ENCODE measurements at places on chromosomes 7 and 10.

GRCh38 chr7:27899601-27900000 lies 159.6 kb downstream of the TAX1BP1 start:
- no peak for DNase-seq

- DNase-seq, result no peak
These were observed 79.2 kb downstream of the NRF1 start for GRCh38 chr7:129690701-129691100.

- DNase-seq, result no peak
These were observed 205.4 kb upstream of the VSTM2A start for GRCh38 chr7:54336800-54337199.

DNA sequence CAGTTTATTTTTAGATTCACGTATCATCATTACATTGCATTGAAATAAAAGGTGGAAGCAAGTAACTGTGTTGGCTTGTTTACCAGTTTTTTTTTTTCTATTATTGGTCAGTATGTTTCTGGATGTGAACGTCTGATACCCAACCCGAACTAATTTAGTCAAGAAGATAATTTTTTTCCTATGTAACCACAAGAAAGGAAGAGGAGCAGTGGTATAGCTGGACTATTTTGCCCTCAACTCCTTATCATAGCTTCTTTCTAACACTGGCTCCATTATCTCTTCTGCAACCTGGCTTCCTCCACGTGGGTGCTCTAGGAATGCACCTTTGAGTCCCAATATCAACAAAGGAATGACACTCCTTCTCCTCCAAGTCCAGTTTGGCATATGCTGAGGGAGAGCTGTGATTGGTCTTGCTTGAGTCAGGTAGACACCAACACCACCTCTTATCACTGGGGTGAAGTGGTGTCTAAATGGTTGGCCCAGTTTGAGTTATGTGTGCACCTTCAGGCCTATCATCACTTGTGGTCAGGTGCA lies 29.4 kb downstream of the OR9A2 start:
- DNase-seq, result no peak

- DNase-seq, result no peak
These were observed 19.6 kb downstream of the WASL start for GRCh38 chr7:123729218-123729578.

GRCh38 chr7:63093481-63093880 lies 905.2 kb upstream of the ZNF722 start:
- DNase-seq, result no peak

GRCh38 chr7:14734839-14735321 lies 167.7 kb downstream of the DGKB start:
- no peak for DNase-seq

GRCh38 chr7:158125721-158126120 lies 461.9 kb downstream of the PTPRN2 start:
- DNase-seq, result no peak

- no peak for DNase-seq
These were observed 355.9 kb downstream of the SFMBT2 start for GRCh38 chr10:7054915-7055314.

DNA sequence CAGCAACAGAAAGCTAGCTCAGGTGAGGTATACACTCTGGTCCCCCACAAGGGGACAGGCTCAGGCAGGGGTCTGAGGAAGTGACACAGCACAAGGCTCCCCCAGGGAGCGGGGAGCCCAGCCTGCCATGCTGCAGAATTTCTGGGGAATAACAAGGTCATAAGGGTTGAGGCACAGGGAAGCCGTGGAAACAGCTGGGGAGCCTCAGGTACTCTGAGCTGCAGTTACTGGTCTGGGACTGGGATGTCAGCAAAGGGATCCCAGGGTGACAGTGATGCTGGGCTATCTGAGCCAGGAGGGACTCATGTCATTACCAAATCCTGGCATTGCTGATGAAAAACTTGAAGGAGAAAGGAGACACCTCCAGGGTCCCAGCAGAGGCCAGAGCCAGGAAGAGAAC lies 64.4 kb upstream of the NANOS1 start:
- no peak for DNase-seq

GRCh38 chr10:12984165-12984747 lies 17.3 kb downstream of the CCDC3 start:
- no peak for DNase-seq

DNA sequence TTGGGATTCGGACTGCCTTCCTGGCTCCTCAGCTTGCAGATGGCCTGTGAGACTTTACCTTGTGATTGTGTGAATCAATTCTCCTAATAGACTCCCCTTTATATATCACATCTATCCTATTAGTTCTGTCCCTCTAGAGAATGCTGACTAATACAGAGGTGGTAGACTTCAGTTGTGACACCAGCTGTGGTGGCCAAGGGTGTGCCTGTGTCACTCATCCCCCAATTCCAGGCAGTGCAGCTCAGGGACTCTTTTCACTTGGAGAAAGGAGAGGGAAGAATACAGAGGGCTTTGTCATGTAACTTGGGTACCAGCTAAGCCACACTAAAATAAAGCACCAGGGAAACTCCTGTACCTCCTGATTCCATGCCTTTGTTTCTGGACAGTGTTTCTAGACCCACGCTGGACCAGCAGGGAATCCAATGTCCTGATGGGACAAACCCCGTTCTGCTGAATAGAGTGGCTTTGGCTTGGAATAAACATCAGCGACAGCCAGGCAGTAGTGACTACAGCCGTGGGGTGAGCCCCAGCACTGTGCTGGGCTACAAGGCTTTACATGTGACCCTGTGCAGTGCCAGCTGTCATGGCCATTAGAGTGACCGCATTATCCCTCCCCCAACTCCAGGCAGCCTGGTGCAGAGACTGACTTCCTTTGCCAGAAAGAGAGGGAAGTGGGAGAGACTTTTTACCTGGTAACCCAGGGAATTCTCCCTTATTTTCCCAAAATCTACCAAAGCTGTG lies 233.6 kb downstream of the ANK3 start:
- no peak for DNase-seq

- no peak for DNase-seq
These were observed 249.7 kb upstream of the PTN start for GRCh38 chr7:137593115-137593711.

- peak; percentile 16 for DNase-seq
These were observed 6.2 kb downstream of the AOC1 start for GRCh38 chr7:150858236-150859197.

- DNase-seq, result no peak
These were observed 3.0 kb downstream of the GSAP start for GRCh38 chr7:77413128-77413527.

- peak; percentile 14 for DNase-seq
These were observed 2.0 kb downstream of the SEMA3D start for GRCh38 chr7:85184599-85185423.

- peak; percentile 82 for DNase-seq
These were observed 4.7 kb downstream of the PDGFA start for GRCh38 chr7:514651-515598.

- no peak for DNase-seq
These were observed 105.4 kb downstream of the EPDR1 start for GRCh38 chr7:38025815-38026214.

- no peak for DNase-seq
These were observed 675.4 kb upstream of the FOXK1 start for GRCh38 chr7:4006687-4007086.

- no peak for DNase-seq
These were observed 3.8 kb downstream of the LCOR start for GRCh38 chr10:96835899-96836298.

DNA sequence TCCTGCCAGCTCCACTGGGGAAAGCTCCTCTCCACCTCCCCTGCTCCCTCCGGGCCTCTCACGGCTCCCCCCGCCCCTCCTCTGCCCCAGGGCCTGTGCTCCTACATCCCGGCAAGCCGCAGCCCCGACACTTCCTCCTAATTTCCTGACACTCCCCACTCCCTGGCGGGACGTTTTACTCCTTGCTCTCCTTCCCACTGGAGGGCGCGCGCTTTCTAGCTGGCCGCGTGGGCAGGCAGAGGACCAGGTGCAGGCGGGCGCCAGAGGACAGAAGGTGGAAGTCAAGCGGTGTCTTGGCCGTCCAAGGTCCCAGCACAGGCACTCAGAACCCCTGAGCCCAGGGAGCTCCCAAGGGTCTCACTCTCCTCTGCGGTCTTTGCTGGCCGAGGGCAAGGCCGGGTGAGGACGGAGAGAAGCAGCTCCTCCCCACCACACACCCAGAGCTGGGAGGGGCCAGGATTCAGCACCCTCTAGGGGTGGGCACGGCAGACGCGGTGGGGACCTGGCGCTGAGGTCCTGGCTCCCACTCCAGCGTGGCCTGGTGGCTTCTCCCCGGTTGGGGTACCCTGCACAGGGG lies 19.1 kb downstream of the ADAM8 start:
- peak; percentile 89 for DNase-seq

GRCh38 chr10:128766915-128767314 lies 640.7 kb upstream of the MKI67 start:
- DNase-seq, result no peak

DNA sequence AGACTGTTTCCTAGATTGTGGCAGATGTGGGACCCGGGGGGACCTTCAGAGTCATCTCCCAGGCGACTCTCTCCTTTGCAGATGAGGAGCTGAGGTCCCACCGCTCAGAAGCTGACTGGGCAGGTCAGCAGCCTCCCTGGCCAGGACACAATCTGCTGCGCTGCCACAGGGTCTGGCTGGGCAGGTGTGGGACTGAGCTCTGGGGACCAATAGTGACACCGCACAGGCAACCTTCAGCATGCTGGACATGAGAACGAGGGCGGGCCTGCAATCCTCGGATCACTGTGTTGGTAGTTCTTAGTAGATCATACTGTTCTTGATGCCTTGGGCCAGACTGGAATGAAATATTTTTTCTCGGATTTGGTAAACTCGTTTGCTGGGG lies 20.5 kb upstream of the CRYGN start:
- no peak for DNase-seq

GRCh38 chr7:78953090-78953489 lies 500.4 kb downstream of the MAGI2 start:
- DNase-seq, result no peak

- no peak for DNase-seq
These were observed 170.1 kb downstream of the RTKN2 start for GRCh38 chr10:62098278-62099121.

DNA sequence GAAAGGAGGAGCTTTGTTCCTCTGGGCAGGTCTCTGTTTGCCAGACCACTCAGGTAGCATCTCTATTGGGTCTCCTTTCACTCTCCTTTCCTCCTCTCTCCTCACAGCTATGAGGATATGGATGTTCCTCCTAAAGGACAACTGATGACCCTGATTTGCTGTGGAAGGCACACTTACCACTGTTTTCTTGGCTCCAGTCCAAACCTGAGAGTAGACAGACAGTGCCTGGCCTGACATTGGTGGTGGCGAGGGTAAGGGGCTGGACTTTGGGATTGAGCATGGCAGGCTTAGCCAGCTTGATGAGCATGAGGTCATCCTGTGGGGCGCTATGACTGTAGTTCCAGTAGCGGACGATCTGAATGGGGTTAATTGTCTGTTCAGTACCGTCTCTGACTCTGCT lies 3.6 kb downstream of the PRSS37 start:
- DNase-seq, result no peak

DNA sequence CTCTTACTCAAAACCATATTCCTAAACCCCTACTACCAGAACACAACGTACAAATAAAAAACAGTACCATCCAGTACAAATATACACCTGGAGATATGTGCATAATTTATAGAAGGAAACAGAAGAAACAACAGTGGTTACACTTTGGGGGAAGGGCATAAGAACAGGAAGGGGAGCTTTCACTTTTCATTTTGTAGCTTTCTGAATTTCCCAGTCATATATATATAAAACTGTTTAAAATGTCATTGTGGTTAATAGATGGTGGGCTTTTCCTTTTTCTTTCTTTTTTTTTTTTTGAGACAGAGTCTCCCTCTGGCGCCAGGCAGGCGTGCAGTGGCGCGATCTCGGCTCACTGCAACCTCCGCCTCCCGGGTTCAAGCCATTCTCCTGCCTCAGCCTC lies 47.2 kb downstream of the MALSU1 start:
- no peak for DNase-seq

- no peak for DNase-seq
These were observed 44.3 kb upstream of the FAM180A start for GRCh38 chr7:135792866-135793265.

DNA sequence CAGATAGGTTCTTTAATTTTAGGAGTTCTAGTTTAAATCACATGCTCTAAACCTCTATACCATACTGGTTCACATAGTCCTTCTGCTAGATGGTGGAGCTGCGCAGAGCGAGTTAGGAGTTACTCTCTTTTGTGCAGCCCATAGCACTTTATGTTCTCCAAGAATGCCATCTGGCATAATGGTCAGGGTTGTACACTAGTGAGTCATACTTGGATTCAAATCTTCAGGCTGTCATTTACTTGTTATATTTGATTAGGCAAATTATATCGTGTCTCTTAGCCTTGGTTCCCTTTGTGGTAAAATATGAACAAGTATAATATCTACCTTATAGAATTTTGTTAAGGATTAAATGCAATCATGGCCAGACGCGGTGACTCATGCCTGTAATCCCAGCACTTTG lies 1078.3 kb downstream of the NRG3 start:
- DNase-seq, result no peak

DNA sequence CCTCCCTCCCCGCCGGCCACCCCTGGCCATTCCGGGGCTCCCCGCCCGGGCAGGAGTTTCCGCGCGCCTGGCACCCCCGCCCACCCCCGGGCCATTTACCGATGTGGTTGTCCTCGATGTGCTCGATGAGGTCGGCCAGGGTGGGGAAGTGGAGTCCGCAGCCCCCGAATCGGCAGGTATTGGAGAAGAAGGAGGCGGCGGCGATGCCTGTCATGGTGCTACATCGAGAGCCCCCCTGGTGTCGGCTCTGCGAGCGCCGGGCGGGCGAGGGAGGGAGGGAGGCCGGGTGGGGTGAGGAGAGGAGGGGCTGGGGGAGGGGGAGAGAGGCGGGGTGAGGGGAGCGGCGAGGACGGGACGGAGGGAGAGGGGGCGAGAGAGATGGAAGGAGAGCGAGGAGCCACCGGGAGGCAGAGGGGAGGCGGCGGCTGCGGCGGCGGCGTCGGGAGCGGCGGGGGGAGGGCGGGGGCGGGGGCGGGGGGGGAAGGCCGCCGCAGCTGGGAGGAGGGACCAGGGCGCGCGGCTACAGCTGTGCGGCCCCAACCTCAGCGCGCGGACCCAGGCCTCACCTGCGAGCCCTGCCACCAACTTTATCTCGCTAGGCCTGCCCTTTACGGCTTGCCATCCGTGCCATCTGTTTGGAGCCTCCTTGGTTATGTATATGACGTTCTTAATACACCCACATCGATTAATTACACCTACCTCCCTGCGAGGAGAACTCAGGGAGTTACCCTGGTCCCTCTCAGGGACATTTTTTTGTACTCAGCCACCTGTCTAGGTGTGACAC lies at the start of gene JAZF1:
TSS of gene JAZF1 (minus strand) at position 432 of the 784 bp plus-strand sequence.
- peak; percentile 68 for DNase-seq

- no peak for DNase-seq
These were observed 23.6 kb downstream of the SORBS1 start for GRCh38 chr10:95537542-95537927.

DNA sequence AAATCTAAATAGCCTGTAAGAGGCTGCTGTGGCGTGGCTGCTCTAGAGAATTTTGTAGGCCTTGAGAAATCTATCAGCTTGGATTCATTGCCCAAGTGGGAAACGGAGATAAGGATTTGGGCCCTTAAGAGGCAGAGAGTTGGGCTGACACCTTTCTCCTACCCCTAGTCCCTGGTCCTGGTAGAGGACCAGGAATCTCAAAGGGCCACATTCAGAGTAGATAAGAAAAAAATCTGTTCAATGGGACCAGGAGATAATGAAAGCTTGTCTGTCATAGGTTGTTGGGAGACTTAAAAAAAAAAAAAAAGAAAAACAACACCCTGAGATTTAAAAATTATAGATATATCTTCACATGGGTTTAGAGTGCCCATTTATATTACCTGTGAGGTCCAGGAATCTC lies 17.8 kb downstream of the TMEM209 start:
- no peak for DNase-seq

All from left colon (tissue), 2 donors.